EH (cell line): ENCODE measurements at places on chromosomes 3 and 15.
A peak's percentile ranks its signal among the peaks of the same experiment; 100 is the strongest.

GRCh38 chr3:170290194-170290593, 67.3 kb upstream of the SKIL start:
- DNase-seq: no peak

- DNase-seq: peak; percentile 83
Observed at GRCh38 chr15:60396958-60397771, 621 bp downstream of the ANXA2 start.

- DNase-seq: no peak
Observed at GRCh38 chr3:13191016-13191415, 117.8 kb upstream of the IQSEC1 start.

- no peak for DNase-seq
Observed at GRCh38 chr3:58074997-58075396, 66.8 kb downstream of the FLNB start.

DNA sequence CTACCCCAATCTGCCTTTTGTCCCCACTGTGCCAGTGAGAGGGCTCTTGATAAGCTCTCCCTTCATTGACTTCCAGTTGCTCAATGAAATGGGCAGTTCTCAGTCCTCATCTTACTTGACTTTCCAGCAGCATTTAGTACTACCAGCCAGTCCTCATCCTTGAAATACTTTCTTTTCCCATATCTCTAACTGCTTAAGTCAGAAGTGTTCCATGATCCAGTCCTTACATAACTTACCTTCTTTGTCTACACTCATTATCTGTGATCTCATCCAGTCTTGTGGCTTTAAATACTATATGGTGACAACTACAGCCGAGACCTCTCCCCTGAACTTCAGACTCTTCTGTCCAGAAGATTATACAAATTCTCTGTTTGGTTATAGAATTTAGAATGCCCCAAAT, 28.7 kb downstream of the RARRES1 start:
- DNase-seq: no peak

DNA sequence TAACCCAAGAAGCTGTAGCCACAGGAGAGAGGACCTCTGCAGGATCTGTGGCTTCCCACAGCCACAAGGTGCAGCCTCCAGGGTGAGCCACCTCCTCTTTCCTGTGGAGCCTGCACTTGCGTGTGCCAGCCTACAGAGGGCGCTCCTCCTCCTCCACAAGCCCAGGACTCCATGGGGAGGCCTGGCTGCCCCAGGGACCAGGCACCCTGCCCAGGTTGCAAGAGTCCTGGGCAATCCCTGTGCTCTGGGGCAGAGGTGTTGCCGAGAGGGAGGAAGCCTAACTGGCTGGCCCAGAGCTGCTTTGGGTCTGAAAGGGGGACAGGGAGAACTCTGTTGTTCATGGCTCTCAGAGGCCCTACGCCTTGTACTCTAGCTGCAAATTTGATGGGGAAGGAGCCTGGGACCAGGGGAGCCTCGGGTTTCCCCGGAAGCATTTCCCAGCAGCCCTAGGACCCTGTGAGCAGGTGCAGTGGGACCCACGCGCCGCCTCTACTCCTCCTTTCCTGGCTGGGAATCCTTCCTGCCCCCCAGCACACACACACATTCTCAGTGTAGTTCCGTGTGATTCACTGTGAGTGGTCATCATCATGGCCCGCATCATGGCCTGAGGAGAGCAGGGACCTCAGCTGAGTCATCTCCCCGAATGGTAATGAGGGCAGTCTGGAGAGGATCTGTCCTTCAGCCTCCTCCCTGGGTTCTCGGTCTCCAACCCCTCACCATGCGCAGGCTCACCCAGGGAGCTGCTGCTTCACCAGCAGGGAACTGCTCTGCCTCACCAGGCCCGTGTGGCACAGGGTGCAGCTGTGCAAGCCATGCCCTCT, 24.3 kb downstream of the TBC1D21 start:
- peak; percentile 95 for DNase-seq

GRCh38 chr15:34582461-34583371, 735 bp downstream of the GOLGA8B start:
- peak; percentile 39 for DNase-seq

DNA sequence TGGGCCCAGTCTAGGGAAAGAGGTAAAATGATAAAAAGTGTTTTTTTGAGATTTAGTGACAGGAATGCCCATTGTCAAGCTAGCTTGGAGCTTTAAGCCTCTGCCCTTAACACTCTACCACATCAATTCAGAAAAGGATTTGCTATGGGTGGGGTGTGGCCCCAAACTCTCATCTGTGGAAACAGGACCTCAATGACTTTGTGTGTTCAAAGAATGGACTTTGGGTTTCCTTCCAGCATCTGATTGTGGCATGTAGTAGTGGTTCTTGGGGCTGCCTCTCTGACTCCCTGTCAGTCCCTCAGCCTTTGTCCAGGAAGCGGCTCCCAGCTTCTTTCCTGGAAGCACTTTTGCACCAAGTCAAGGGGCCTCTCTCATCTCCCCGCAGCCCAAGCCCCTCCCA, 56.1 kb downstream of the CCNL1 start:
- DNase-seq: no peak

GRCh38 chr3:133206921-133207320, 168.7 kb downstream of the TMEM108 start:
- DNase-seq: no peak

DNA sequence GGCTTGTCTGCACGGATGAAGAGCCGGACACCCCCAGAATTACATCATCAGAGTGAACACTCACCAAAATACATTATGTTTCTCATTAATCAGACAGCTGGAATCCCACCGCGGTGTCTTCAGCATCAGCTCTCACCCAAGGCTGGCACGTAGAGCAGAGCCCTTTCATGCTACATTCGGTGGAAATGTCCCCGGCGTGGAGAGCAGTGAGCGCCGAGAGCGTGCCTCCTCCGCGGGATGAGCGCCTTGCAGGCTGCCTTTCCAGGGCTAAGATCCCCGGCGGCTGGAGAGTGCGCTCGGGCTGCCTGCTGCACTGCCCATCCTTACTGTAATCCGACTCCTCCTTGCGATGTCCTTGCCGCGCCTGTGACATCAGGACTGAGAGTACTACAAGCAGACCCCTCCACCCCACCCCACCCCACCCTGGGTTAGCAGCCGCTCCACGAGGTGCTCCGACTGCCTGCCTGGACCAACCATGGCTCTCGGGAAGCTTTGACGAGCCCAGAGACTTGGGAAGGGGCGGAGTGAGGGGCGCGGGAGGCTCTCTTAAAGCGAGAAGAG, at the start of gene ZNF385D:
Gene ZNF385D, minus strand, starts transcription at position 380 of the 561 bp plus-strand sequence. Its CDS starts 294 bp downstream, at position 86.
- peak; percentile 63 for DNase-seq

DNA sequence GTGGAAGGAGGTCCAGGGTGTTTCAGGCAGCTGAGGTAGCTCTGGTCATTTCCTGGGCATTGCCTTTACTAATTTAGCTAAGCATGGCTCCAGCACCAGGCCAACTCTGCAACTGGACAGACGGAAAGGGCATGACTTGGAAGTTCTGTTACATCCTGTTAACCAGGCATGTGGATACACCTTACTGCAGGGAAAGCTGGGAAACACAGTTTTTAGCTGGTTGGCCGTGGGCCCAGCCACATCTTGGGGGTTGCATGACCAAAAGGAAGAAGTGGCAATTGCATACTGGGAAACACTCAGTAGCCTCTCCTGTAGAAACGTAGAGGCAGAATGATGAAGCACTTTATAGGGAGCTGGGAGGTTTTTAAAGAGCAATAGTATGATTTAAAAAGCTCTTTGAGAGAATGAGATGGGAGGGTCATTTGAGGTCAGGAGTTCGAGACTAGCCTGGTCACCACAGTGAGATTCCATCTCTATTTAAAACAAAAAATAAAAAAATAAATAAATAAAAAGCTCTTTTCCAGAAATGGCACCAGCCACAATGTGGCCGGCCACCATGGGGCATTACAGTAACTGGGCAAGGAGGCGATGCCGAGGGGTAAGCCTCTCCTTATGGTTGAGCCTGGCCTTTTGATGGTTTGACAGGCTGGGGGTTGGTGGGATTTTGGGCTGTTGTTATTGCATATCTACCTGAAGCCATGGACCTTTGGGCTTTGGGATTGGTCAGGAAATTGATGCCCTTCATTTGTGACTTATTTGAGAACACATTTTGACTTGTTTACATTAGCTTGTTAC, 28.6 kb downstream of the TRAK1 start:
- peak; percentile 18 for DNase-seq

- DNase-seq: no peak
Observed at GRCh38 chr3:56477646-56478045, 9.4 kb upstream of the ERC2 start.

DNA sequence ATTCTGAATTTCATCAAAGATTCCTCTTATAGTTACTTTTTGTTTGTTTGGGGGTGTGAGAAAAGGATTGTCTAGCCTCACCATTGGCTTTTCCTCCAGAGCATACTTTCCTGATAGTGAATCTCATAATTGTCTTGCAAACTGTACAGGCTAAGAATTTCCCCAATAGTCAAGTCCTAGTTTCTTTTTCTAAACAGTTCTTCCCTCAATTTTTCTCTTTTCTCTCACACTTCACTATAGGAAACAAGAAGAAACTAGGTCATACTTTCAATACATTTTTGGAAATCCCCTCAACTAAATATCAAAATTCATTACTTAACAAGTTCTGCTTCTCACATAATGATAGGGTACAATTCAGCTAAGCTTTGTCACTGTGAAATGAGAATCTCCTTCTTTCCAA, 241.9 kb downstream of the IL20RB start:
- no peak for DNase-seq

GRCh38 chr3:183428447-183429211, at the start of gene MCF2L2:
MCF2L2 (minus strand) TSS chr3:183428619; CDS start chr3:183427977, 642 bp downstream.
- DNase-seq: peak; percentile 18

GRCh38 chr3:189353988-189354889, 182.5 kb downstream of the TPRG1 start:
- DNase-seq: no peak

- peak; percentile 92 for DNase-seq
Observed at GRCh38 chr3:42096796-42097565, 5.8 kb downstream of the TRAK1 start.

- no peak for DNase-seq
Observed at GRCh38 chr15:39478996-39479395, 101.9 kb upstream of the THBS1 start.

DNA sequence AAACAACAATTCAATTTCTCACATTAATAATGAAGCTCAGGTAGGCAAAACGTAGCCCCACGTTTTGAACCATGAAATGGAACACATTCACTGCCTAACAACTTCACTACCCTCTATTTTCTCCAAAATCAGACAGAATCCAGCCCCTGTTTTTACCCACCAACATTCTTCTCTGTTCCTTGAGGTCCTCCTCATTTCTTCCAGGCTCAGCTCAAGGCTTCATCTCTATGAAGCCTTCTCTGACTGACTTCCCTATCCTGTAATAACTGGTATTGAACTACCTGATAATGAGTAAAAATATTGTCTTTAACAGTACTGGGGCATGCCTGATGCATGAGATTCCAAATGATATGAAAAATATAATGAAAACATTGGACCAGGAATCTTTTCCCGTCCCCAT, 2.2 kb downstream of the TFRC start:
- no peak for DNase-seq

GRCh38 chr15:53910236-53910849, 67.9 kb upstream of the UNC13C start:
- DNase-seq: no peak

DNA sequence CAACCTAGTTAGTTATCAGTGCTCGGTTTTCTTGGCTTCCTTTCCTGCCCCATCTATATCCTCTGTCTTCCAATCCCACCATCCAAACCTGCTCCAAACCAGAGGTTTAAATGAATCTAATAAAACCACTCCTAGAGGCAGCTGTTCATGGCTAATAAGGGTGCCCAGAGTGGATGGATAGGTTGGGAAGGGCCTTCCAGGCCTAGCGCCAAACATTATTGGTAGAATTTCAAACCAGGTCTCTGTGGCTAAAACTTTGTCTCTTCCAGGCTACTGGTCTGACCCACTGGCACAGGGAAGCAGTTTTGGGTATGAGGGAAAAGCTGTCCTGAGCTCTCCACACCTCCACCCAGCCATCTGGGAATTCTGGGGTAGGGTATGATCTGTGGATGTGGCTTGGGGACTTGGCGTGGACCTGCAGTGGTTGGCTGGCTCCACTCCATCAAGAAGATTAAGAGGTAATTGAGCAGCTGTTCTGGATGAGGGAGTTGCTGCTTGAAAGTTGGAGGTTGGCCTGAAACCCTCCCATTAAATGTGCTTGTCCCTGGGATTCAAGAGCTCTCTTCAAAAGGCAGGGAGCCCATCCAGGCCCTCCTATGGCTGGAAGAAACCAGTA, 29.3 kb upstream of the INSYN1 start:
- no peak for DNase-seq

DNA sequence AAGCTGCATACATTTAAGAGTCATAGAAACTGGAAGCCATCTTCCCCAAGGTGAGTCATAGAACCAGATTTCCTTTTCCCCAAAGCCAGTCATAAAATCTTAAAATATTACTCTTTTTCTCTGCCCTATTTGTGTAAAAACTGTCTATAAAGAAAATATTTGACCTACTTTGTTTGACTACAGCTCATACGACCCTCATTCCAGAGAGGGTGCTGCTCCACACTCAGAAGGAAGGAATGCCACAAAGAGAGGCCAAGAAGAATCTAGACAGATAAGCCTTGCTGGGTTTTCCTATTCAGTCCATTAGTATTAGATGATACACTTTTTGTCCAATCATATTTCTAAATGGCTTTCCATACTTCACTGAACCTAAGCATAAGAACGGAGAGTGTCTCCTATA, 671.6 kb upstream of the SGO1 start:
- peak; percentile 85 for DNase-seq

DNA sequence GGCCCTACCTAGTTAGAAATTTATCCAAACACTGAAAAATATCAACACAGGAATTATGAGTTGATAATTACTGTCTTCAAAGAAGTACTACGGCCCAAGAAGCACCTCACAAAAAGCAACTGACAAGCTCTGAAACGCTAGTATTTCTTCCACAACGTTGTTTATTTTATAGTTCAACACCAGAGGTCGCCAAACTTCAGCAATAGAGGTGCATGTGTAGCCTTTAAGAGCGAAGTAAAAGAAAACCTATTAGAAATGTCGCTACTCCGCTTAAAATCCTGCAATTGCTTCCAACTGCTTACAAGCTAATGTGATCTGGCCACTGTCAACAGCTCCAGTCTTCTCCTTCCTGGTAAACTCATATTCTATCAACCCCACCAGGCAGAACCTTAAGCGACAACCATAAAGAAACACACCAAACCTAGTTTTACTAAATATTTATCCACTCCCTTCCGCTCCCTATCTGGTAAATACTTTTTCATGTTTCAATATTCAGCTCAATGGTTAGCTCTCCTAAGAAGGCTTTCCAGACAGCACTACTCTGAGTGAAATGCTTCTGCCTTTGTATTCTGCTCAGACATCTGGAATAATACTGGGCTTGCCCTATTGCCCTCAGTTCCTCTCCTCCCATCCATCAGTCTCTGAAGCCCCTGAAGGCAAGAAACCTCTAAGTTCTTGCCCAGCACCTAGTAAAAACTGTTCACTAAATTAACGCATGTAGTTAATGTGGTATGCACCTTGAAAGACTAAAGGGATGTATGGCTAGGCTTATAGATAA, 110.2 kb downstream of the NR1I2 start:
- DNase-seq: peak; percentile 77
